ENCODE measurements at places on chromosomes 5 and 9. TPM values are rescaled to one million over a fixed set of nuclear protein-coding genes. Genes with fewer than 3 reads are reported as not detected.

The STPG3 gene
- total RNA-seq = not detected

DNA sequence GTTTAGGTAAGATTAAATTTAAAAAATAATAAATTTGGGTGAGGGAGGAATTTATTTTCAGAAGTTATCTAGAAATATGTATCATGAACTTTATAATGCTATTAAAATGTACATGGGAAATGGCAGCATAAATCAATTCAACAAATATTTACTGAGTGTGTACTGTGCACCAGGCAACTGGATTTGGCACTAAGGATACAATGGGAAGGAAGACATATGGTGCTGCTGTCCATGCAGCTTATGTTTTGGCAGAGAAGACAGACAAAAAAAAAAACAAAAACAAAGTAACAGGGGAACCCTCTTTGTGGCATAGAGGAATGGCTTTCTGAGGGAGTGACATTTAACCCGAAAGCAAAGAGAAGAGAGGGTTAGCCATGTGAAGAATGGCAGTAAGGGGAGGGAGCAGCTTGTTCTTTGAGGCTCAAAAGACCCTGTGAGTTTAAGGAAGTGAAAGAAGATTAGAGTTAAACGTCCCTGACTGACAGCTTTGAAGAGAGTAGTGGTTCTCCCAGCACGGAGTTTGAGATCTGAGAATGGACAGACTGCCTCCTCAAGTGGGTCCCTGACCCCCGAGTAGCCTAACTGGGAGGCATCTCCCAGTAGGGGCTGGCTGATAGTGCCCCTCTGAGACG, 23.9 kb downstream of the CNTRL start:
- H3K36me3 ChIP-seq = no peaks in the 10 kb centered on the region
- no peak overlapping the region for H3K4me3 ChIP-seq
- no peaks in the 10 kb centered on the region for H3K4me1 ChIP-seq
- no peak for DNase-seq

- no peaks in the 10 kb centered on the region for H3K4me1 ChIP-seq
- H3K27me3 ChIP-seq = no peaks in the 10 kb centered on the region
- H3K36me3 ChIP-seq = no peaks in the 10 kb centered on the region
- no peak overlapping the region for H3K4me3 ChIP-seq
- peak; percentile 16 for DNase-seq
Measured at GRCh38 chr5:44294516-44294915, 94.7 kb downstream of the FGF10 start.

DNA sequence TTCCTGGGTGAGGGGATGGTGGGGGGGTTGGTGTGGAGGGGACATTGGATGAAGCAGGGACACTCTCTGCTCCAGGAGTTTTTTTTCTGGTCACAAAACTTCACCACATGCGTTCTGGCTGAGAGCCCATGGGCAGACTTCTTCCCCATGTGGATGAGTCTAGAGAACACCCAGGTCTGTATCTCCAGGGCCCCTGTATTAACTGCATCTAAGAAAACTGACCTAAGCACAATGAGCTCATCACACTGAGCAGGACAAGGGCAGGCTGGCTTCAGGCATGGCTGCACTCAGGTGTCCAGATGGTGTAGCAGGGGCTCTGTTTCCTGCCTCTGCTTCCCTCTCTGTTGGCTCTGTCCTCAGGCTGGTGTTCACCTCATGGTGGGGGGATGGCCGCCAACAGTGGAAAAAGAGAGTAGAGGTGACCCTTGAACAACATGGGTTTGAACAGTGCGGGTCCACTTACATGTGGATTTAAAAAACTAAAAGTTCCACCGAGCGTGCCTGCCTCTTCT, 85.3 kb upstream of the STC2 start:
- H3K27ac ChIP-seq = no peak overlapping the region
- no peak for DNase-seq
- no peaks in the 10 kb centered on the region for H3K4me1 ChIP-seq
- no peaks in the 10 kb centered on the region for H3K36me3 ChIP-seq
- no peaks in the 10 kb centered on the region for H3K27me3 ChIP-seq

The CDC20B gene
- not detected for total RNA-seq

The SERF1A gene
- total RNA-seq = 0.37 TPM

DNA sequence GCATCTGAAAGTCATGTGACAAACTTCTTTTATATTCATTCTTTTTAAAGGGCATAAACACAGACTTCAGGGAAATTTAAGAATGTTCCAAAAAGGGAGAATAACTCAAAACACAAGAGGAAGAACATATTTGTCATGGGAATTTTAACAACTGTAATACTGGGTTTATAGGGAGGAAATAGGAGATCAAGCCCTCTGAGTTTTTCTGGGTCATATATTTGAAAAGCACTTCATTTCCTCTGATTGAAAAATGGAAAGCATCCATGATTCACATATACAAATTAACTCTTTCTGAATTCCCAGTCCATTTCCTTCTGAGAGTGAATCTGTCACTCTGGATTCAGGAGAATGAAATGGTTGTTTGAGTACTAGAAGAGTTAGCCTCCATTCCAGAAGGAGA, 26.8 kb downstream of the LURAP1L start:
- H3K36me3 ChIP-seq = no peaks in the 10 kb centered on the region
- no peak overlapping the region for H3K27ac ChIP-seq
- H3K27me3 ChIP-seq = no peaks in the 10 kb centered on the region
- H3K4me3 ChIP-seq = no peak overlapping the region
- DNase-seq = no peak

Data from right lobe of liver (tissue), 6 donors.